ENCODE measurements at places on chromosomes 3 and 15.

- no peak for DNase-seq
These were observed 14.3 kb downstream of the KLHL6 start for GRCh38 chr3:183541235-183541655.

GRCh38 chr3:132549890-132550578, 47.0 kb upstream of the ACKR4 start:
- peak; percentile 49 for DNase-seq

DNA sequence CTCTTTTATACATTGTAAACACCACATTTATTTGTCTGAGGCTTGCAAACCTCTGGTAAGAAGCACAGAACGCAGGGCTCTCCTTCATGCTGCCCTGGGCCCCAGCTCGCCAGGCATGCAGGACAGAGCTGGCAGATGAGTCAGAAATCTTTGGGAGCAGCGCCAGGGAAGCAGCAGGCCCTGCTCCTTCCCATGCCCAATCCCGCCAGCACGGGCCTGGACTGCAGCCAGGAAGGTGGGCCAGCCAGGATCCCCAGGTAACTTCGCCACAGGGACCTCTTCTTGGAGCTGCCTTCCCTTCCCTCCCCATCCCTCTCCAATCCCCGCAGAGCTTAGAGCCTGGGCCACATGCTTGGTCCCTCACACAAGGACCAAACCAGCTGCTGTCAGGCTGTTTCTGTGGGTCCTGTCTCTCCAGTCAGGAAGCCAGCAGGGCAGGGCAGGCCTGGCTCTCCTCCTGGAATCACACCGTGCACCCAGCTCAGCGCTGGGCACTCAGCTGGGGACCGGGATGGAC, 8.8 kb downstream of the STOML1 start:
- DNase-seq: peak; percentile 90

- DNase-seq: no peak
These were observed 2.0 kb upstream of the TBL1XR1 start for GRCh38 chr3:177199206-177199760.

DNA sequence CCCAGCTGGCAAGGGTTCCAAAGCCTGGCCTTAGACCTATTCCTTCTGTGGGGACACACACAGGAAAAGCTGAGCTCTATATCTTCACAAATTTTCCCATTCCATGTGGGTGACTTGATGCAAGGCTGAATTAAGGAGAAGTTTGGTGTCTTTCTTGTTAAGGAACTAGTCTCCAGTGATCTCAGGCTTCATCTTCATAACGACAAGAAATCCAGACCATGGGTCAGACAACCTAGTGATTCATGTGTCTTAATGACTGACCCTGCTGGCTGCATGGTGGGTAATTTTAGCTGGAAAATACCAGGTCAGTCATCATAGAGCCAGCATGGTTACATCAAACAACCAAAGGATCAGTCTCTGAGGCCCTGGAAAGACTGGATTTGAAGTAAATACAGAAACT, 112.7 kb upstream of the SLC4A7 start:
- DNase-seq: peak; percentile 49

DNA sequence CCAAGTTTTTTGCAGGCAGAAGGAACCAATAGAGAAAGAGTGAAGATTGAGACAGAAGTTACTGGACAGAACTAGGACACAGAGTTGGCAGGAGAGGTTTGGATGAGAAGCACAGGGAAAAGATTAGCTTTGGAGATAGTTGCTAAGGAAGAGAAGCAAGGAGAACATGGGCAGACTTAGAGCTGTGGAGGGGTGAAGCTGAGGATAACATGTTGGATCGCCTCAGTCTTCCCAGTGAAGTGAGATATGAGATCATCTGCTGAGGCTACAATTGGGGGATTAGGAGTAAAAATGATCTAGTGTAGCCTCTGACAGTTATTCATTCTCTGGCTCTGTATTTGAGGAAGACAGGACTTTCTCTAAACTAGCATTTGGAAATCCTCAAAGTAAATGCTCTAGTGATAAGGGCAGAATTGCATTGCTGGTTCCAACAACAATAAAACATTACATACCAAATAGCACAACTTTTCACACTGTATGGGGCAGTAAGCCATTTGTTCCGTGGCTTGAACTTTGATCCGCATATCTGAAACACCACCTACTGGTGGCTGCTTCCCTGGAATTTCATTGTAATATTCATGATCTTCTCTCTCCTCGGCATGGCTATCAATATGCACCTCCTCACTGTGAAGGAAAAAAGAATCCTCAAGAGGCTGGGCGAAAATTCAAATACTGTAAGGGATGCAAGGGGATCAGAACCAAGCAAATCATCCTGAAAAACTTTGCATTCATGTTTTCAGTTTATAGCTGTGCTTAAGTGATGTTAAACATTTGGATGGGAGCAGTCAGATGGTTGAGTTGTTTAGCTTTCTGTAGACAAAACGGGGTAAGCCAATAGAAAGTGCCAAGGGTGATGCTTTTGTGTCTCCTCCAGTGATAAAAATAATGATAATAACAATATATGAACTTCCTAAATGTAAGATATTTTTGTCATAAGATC, 22.2 kb upstream of the EID1 start:
- peak; percentile 92 for DNase-seq

GRCh38 chr3:42066516-42067181, 24.5 kb upstream of the TRAK1 start:
- peak; percentile 90 for DNase-seq

DNA sequence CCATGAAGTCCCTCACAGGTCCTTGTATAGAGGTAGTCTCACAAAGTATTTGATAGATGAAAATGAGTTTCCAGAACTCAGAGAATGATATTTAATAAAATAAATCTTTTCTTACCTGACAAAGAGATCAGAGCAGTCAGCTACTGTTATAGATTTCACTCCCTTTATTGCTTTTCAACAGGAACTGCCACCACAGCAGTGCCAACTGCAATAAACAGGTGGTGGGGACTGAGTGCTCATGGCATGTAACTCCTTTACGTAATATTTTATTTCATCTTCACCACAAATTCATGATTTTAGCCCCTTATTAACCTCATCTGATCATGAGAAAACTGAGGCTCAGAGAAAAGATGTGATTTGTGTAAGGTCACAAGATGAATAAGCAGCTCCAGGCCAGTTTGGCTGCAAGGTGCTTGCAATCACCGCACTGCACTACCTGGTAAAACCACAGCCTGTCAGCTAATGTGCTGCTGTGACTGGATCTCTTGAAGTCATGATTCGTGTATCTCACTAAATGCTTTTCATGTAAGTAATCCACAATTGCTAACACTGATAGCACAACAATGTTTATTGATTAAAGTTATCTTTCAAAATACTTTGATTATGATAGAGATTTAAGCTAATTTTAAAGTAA, 78.8 kb downstream of the WNT5A start:
- no peak for DNase-seq

DNA sequence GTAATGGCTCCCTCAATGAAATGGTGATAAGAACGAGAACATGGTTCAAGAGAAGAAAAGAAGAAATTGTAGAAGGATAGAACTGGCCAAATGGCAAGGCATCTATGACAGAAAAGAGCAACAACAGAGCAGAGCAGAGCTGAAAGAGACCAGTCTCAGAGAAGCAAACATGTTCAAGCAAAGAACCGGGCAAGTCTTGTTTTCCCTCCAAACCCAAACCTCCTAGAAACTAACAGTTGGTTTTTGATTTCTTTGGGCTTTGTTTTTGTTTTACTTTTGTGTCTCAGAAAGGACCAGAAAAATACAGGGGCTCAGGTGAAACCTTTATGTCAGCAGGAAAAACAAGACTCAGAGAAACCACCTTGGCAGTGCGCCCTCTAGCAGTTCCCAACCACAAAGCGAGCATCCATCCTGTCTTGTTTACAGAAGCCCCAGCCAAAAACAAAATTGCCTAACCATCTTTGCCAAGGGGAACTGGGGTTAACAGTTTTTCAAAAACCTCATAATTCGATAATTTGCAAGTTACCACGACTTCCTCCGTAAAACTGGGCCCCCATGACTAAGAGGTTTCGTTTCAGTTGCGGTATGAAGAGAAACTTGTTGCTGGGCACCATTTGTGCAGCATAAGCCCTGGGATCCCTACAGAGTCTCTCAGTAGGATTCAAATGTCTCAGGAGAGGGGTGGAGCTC, 159.2 kb upstream of the SLC24A5 start:
- no peak for DNase-seq

- no peak for DNase-seq
These were observed 90.7 kb upstream of the RGMA start for GRCh38 chr15:93179700-93180102.

DNA sequence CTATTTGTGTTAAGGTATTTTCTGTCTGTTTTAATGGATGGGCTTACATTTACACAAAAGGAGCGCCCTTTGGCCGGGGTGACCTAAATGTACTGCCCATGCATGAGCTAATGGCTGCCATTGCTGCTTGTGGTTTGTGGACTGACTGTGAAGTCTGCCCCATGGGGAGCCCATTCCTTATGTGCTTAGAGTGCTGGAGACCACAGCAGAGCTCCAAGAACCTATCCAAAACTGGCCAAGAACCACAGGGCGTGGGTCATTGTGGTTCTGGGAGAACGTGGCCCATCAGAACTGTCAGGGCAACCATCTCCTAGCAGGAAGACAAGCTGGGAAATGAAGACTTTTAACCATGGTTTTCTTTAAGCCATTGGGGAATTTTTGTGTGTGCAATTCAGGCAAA, 105.3 kb downstream of the CHDH start:
- DNase-seq: no peak

DNA sequence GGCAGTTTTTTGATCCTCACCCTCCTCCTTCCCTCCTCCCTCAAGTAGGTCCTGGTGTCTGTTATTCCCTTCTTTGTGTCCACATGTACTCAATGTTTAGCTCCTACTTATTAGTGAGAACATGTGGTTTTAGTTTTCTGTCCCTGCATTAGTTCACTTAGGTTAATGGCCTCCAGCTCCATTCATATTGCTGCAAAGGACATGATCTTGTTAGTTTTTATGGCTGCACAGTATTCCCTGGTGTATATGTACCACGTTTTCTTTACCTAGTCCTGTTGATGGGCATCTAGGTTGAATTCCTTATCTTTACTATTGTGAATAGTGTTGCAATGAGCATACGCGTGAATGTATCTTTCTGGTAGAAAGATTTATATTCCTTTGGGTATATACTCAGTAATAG, 61.7 kb upstream of the FGF7 start:
- DNase-seq: no peak

GRCh38 chr3:41029356-41029755, 169.9 kb upstream of the CTNNB1 start:
- DNase-seq: no peak

- DNase-seq: no peak
These were observed 40.0 kb downstream of the NME9 start for GRCh38 chr3:138289701-138290100.

DNA sequence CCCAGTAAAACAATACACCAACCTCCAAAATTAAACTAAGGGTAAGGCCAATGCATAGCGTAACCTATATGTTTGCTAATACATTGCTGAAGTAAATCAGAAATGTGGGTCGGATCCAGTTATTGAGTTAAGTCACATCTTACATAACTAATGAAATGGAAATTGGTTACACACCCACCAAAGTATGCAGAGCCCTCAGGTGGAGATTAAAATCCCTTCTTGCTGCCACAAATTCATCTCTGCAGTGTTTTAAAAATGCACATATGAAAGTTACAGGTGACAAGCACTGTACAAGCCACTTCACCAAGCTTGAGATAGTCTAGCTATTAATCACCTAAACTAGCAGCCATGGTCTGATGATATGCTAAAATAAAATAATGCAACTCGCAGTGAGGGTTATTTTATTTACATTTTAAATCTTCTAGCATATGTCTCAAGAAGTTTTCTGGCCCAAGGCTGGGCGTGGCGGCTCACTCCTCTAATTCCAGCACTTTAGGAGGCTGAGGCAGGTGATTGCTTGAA, 130.6 kb downstream of the AQP9 start:
- DNase-seq: no peak

DNA sequence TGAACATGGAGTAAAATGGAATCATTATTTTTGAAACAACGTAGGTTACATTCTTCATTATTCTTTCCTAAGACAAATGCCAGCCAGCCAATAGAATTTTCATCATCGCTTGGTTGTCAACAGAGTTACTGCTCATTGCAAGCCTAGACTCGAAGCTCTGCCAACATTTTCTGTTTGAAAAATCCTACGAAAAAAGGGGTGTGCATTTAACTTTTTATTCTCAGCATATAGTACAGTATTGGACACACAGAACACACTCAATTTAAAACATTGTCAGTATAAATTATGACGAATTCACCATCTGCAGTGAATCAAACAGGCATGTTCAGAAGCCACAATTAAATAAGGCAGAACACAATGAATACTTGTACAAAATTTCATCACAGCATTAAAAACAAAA, 232.1 kb downstream of the NR1D2 start:
- no peak for DNase-seq

GRCh38 chr3:23314981-23315762, 112.0 kb downstream of the UBE2E2 start:
- peak; percentile 10 for DNase-seq

DNA sequence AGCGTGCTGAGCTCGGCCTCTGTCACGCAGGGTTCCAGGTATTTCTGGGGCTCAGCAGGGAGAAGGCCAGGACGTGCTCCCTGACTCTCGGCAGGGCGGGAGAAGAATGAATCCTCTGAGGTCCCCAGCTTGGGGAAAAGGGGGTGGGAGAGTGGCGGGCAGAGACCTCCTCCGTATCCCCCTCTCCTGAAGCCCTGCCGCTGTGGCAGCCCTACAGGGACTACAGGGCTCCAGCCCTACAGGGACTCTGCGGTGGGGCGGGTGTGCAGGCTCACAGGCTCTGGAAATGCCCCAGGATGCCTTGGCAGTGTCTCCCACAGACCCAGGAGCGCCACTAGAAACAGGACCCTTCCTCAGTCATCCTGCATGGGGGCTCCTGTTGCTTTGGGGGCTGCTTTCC, 46.2 kb downstream of the HMCES start:
- DNase-seq: no peak

- DNase-seq: no peak
These were observed 326.8 kb upstream of the FRG2C start for GRCh38 chr3:75337226-75337900.

GRCh38 chr15:68356778-68357177, 75.2 kb downstream of the ITGA11 start:
- no peak for DNase-seq

- DNase-seq: no peak
These were observed 5.9 kb downstream of the FAM131A start for GRCh38 chr3:184343200-184343876.

All from amniotic epithelial cell (primary cell).